Activated T-helper 9 cell treated with anti-CD3 and anti-CD28 coated beads, Interleukin-2, amount 50 U/mL, for 16 hours (primary cell): ENCODE measurements at places on chromosomes 3 and 15.

- DNase-seq, result no peak
Observed at GRCh38 chr15:33454346-33454745, 143.6 kb downstream of the RYR3 start.

GRCh38 chr15:29533647-29534046 is 264.0 kb upstream of the NSMCE3 start:
- DNase-seq, result no peak

- no peak for DNase-seq
Observed at GRCh38 chr3:24174614-24175013, 229.5 kb downstream of the NR1D2 start.

GRCh38 chr3:131973731-131974130 is 61.1 kb downstream of the CPNE4 start:
- no peak for DNase-seq

DNA sequence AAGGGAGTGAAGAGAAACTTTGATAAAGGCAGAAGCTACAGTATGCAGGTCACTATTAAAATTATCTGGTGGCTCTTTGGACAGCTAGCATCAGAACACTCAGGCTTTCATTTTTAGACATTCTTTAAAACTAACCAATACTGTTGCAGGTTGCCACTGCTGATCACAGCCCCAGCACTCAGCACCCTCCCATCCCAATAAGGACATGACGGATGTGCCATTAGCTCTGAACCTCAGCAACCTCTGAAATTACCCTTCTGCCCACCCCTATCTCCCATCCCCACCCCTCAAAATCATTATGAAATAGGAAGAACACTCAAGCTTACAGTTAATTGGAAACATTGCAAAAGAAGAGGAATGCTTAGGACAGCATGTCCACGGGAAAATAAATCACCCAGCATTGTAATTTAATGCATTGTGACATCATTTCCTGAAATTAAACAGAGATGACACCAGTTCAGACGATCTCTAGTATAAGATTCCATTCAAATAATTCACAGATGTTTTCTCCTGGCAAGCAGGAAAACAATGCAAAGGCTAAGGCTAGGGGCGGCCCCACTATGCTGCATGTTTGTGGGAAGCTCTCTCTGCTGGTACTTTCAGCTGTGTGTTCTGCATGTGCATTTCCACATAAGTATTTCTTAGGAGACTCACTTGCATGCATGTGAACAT is 71.6 kb downstream of the MEIS2 start:
- DNase-seq, result no peak

- DNase-seq, result no peak
Observed at GRCh38 chr3:67783281-67784250, 129.2 kb upstream of the SUCLG2 start.
